ENCODE measurements at places on chromosomes 5 and 9.

GRCh38 chr9:130390986-130391385 is 53.8 kb upstream of the ASS1 start:
- DNase-seq, result no peak

DNA sequence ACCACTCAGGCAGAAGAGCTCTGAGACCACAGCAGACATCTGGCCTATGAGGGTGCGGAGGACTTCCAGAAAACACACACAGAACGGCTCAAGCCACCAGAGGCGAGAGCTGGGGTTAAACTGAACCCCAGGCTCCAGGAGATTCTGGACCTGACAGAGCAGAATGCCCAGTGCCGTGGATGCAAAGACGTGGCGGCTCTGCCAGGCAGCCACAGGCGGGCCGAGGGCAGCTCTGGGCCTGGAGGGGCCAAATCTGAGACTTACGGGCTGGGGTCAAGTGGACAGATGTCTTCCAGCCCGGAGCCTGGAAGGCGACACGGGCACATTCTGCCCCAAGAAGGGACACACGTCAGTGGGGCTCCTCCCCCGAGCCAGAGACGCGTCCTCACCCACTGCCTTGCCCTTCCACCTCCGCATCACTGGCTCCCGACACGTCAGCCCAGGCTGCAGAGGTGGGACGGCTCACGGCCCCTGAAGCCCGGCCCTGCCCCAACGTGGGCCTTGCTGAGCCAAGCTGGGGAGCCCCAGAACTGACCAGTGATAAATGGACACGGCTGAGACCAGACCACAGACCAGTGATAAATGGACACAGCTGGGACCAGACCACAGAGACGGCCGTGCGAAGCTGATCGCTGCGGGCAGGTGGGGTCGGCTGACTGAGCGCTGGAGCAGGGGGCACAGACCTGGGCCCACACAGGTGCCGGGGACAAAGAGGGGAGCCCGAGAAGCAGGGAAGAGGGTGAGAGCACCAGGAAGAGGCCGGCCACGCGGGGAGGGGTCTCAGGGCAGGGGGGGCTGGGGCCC is 40.9 kb upstream of the NSMF start:
- no peak for DNase-seq

DNA sequence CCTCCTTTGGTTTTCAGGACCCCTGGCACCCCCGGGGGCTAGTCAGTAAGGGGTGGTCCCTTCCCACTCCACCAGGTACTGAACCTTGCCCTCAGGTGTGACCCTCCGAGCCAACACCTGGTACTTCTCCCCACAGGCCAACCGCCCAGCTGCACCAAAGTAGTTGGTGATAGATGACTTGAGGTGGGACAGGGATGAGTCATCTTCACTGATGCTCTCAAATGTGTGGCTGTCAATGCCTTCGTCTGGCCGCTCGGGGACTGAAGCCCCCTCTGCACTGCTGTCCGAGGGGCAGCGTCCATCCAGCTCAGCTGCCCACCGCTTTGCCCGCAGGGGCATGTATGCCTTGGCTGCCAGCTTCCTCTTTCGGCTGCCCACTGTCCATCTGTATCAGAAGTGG is 15.2 kb upstream of the PSMD5 start:
- no peak for DNase-seq

GRCh38 chr9:36532353-36532752 is 40.3 kb upstream of the MELK start:
- DNase-seq, result no peak

GRCh38 chr9:133420392-133420827 is 1.8 kb upstream of the ADAMTS13 start:
- DNase-seq, result no peak

DNA sequence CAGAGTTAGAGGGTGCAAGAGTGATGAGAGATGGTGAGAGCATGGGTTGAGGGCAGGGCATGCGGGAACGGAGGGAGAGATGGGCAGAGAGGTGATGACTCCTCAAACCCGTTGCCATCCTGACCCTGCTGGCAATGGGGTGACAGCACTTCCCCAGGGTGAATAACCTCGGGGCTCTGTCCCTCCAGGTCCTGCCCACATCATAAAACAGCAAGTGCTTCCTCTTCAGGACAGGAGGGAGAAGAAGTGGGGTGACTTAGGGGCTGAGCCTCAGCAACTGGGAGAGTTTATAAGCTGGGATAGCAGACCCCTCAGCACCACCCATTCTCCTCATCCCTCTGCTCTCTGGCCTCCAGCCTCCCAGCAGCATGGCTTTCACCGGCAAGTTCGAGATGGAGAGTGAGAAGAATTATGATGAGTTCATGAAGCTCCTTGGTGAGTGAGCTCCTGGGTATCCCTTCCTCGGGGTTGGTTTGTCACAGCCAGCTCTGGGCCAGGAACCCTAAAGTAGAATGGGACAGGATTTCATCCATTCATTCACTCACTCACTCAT is at the start of gene FABP6:
TSS of gene FABP6 (plus strand) at position 317 of the 553 bp plus-strand sequence. CDS start at position 369, 52 bp downstream.
- DNase-seq, result no peak

DNA sequence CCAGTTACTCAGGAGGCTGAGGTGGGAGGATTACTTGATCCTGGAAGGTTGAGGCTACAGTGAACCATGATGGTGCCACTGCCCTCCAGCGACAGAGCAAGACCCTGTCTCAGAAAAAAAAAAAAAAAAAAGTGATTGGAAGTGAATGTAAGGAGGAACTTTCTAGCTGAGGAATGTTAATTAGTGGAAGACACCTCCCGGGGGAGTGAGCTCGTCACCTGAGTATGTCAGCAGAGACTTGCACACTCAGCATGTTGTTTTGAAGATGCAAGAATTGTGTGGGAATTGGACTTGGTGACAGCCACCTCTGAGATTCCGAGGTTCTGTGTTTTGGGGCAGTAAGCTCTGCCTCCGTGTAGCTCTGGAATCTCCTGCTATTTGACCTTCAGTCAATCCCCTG is 3.6 kb downstream of the SYNPO start:
- DNase-seq, result no peak

GRCh38 chr5:176875783-176876505 is 23.2 kb downstream of the HK3 start:
- no peak for DNase-seq

GRCh38 chr5:55544341-55544740 is 9.6 kb upstream of the PLPP1 start:
- no peak for DNase-seq

DNA sequence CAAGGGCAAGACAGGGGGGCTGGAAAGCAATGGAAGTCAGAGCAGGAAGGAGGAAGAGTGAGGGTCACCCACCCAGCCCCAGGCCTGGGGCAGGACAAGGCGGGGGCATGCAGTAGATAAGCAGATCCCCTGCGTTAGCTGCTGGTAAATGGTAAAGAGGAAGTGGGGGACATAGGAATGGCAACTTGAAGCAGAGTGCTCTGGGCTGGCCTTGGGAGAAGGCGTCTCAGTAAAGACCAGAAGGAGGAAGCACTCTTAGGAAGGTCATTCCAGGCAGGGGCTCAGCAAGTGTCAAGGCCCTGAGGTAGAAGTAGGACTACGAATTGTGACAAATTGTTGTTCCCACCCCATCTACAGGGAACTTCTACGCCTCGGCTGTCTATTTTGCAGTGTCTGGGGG is 15.1 kb downstream of the TCOF1 start:
- no peak for DNase-seq

DNA sequence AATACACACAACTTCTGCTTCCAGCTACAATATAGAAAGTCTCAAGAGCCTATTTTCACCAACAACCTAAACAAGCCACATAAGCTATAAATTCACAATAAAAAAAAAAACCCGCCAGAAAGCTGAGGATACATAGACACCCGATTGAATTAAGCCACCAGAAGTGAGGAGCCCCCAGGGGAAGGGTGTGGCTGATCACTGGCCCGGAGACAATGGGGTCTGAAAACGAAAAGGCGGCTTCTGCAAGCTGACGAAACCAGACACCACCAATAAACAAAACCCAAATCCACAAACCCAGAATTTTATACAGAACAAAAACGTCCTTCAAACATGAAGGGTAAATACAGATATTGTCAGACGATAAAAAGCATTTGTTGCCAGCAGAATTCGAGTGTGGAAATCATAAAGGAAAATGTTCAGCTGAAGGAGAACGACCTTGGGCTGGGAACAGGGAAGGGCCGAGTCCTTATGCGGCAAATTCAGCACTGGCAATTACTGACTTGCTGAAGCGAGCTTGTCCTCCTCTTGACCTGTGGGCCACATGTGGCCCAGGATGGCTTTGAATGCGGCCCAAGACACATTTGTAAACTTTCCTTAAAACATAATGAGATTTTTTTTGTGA is 39.6 kb upstream of the CEP72 start:
- no peak for DNase-seq

- no peak for DNase-seq
Measured at GRCh38 chr9:80707120-80707519, 982.2 kb downstream of the TLE1 start.

- DNase-seq, result no peak
Measured at GRCh38 chr5:57818397-57818796, 335.8 kb upstream of the ACTBL2 start.

GRCh38 chr5:58012102-58012501 is 447.8 kb downstream of the PLK2 start:
- DNase-seq, result no peak

- no peak for DNase-seq
Measured at GRCh38 chr9:9949978-9950377, 662.8 kb downstream of the PTPRD start.

GRCh38 chr5:179139111-179139935 is 79.2 kb downstream of the ZNF354C start:
- DNase-seq, result no peak

DNA sequence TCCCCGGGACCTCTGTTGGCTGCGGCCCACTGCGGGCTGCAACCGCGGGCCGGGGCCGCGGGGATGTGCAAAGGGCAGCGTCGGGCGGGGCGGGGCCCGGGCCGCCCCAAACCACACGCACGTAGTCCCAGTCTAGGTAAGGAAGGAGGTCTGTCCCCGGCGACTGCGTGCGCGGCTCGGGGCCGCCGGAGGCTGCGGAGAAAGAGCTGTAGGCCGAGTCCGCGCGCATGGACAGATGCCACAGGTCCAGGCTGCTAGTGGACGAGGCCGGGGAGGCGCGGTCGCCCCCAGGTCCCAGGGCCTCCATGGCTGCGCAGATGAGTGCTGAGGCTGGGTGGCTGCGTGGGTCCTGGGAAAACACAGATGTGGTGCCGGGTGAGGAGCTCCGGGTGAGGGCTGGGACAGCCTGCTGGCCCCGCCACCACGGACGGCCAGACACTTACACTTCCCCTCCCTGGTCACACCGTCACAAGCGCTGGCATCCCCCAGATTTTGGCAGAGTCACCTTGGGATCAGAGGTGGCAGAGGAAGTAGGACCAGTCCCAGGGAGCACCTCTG is 4.5 kb downstream of the SHROOM1 start:
- no peak for DNase-seq

DNA sequence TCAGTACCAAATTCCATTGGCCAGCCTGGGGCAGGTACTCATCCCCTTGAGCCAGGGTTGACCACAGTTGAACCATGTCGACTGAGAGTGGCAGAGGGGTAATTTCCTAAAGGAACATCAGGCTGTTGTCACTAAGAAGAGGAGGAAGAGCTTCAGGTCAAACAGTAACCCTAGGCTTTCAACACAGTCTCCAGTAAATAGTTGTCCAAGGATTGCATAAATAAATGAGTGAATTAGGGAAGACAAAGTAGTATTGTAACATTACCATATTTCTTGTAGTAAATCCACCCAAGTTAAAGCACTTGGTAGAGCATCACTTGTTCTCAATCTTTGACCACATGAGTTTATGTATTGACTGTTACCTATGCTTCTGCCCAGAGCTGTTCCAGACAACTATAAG is 7.4 kb downstream of the PSAT1 start:
- no peak for DNase-seq

GRCh38 chr9:91690540-91691249 is 259.3 kb downstream of the ROR2 start:
- no peak for DNase-seq

- DNase-seq, result no peak
Measured at GRCh38 chr5:11346336-11346735, 557.9 kb downstream of the CTNND2 start.

GRCh38 chr5:176899296-176899891 is at the start of gene HK3:
TSS of gene HK3 (minus strand) at chr5:176899346. CDS start at chr5:176896159, 3,187 bp downstream.
- no peak for DNase-seq

DNA sequence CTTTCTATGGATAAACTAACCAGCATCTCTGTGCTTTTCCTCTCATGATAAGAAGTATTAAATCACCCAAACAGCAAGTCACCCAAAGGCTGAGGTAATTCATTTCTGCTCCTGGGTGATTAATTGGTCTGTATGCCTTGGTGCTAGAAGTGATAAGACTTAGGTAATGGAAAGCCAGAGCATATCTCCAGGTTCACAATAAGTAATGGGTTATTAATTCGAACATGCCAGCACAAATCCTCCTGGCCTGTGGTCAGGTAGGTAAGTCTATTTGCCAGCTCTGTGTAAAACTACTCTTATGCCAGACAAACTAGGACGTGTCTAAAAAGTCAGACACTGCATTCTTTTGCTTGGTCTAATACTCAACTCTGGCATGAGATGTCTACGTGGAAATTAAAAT is 11.2 kb upstream of the ENC1 start:
- DNase-seq, result no peak

GRCh38 chr9:4229252-4229651 is 70.6 kb downstream of the GLIS3 start:
- DNase-seq, result no peak

DNA sequence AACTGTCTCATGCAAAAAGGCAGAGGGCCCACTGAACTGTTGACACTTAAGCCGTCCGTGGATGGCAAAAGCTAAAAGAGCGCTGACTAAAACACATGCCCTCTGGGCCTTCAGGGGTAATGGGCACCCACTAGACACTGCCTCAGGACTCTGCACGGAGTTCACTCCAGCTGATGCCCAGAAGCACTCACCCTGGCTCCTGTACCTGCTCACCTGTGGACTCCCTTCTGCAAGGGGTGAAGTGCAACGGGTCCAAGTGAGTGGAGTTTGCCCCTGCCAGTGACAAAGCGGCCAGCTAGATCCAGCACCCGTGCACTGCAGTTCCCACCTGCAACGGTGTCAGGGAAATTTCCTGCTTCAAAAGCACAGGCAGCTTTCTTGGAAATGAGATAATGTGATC is 50.2 kb downstream of the SLC1A1 start:
- DNase-seq, result no peak

GRCh38 chr5:122172207-122172606 is 42.9 kb downstream of the ZNF474 start:
- DNase-seq, result no peak

DNA sequence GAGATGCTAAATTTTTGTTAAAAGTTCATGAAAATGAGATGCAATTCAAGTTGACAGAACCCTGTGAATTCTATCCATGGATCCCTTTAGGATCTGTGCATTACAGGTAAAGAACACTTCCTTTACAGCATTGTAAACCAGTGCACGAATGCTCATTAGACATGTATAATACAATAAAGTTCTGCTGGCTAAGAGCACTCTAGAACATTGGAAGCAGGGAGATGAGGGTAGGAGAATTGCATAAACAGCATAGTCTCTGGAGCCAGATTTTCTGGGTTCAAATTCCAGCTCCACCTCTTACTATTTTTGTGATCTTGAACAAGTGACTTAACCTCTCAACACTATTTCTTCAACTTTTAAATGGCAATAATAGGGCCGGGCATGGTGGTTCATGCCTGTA is 300.2 kb downstream of the NTRK2 start:
- DNase-seq, result no peak

GRCh38 chr9:116096046-116096445 is 57.5 kb upstream of the PAPPA start:
- no peak for DNase-seq

Data from stimulated activated CD4-positive, alpha-beta T cell treated with anti-CD3 and anti-CD28 coated beads, Interleukin-15, amount 100 ng/mL, for 1 hour (primary cell).